Dorsolateral prefrontal cortex (tissue), 122 donors: ENCODE measurements at places on chromosomes 11 and 22.

DNA sequence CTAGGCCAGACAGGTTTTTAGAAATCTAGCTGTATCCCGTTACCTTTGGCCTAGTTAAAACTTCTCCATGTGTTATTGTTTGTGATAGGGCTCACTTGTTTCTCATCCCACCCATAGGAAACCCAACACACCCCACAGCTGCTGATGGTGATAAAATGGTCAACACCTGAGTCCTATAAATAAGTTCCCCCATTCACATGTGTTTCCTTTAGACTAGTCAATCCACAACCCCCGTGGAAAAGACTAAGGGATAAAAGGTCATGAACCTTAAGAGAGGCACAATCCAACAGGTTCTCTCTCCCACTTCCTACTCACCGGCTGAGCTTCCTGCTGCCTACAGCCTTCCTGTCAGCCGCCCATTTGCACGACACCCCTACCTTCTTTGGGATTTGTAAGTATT lies 768.4 kb downstream of the JRKL start:
- DNase-seq: no peak

- DNase-seq: no peak
Observed at GRCh38 chr11:18171377-18172000, 1.1 kb upstream of the MRGPRX4 start.

DNA sequence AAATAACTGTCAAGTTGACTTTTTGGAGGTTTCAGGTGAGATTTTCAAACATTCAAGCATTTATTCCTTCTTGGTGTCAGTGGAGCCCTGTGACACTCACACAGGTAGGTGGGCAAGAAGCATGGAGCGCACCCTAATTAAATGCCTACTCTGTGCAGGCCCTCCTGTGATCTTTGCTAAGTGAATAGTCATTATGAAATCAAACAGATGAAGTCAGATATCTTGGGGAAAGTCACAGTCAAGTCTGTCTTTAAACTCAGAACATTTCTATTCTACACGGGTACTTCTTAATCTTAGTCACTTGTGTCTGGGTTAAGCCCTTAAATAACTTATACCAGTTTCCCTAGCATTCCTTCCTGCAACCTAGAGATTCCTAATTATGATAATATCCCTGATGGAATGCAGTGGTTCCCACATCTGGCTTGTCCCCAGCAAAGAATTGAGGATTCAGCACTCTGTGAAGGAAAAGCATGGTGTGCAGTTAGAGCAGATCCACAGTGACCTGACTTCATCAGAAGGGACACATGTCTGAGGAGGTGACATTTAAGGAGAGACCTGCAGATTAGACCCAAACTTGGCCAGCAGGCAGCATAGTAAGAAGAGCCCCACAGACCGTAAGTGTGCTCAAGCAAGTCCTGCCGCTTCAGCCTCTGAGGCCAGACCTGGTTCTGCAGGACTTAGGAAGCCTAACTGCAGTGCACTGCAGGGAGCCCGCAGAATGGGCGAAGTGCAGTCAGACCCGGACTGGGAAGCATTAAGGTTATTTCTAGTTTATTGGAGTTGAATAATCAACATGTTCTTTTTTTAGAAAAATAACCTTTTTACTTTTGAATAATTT lies 85.3 kb upstream of the GAL start:
- no peak for DNase-seq

GRCh38 chr11:62546244-62546928 lies at the start of gene AHNAK:
Gene AHNAK (minus strand): TSS chr11:62546806. CDS start chr11:62536098, 10,708 bp downstream.
- no peak for DNase-seq

GRCh38 chr11:69839516-69839915 lies 20.3 kb upstream of the FGF3 start:
- DNase-seq: no peak

GRCh38 chr11:2134022-2135010 lies 4.9 kb downstream of the IGF2 start:
- DNase-seq: no peak

DNA sequence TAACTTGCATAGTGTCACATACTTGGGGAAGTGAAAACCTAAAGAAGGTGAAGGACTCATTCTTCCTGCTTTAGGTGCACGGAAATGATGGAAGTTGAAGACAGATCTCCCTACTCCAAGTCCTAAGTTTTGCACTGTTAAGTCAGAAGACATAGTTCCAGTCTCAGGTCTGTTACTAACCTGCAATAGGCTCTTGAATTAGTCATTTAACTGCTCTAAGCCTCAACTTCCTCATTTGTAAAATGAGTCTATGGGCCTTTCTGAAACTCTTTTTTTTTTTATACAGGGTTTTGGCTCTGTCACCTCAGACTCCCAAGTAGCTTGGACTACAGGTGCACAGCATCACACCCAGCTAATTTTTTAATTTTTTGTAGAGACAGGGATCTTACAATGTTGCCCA lies 30.8 kb upstream of the POU2AF1 start:
- DNase-seq: no peak

DNA sequence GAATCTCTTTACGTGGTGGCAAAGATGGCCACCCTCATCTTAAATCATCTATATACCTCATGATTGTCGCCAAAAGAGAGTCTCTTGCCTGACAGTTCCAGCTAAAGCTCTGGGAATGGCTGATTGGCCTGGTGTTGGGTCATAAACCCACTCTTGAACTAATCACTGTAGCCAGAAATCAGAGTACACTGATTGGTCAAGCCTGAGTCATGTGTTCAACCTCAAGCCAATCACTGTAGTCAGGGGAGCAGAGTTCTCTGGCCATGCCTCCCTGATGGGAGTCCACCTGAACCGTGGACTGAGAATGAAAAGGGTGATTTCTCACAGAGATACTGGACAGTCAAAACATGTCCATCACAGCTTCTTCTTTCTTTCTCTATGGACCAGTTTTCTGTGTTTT lies 45.8 kb downstream of the RCN1 start:
- no peak for DNase-seq

- no peak for DNase-seq
Observed at GRCh38 chr22:49620003-49620556, 207.6 kb downstream of the BRD1 start.

- no peak for DNase-seq
Observed at GRCh38 chr11:122851366-122851966, 13.2 kb downstream of the CRTAM start.

DNA sequence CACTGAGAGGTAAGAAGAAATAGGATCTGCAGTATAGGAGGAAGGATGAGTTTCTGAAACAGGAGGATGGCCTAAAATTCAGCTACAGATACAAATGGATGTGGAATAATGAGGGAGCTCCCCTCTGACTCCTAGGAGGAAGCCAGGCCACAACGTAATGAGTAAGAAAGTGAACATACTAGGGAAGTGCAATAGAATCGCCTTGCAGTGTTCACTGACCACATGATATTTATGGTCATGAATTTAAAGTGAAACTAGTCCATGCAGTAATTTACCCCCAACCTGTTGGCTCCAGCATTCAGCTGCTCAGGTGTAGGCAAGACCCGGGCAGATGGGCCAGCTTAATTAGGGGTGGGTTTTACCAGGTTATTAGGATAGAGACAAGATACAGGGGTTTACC lies 101.7 kb downstream of the DEUP1 start:
- no peak for DNase-seq

DNA sequence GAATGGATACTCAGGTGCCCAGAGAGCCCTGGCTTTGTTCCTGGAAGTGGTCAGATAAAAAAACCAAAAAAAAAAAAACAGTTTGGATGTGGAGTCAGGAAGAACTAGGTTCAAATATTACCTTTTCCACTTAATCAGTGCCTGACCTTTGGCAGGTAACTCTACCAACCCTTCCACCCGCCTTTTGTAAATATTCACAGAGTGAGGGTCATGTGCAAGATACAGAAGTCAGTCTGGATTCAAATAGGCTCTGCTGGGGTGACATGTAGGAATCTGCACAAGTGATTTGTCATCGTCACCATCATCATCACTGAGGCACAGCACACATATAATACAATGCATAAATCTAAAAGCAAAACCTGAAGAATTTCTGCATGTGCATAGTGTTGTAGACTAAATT lies 490.7 kb downstream of the MIAT start:
- DNase-seq: no peak

GRCh38 chr11:9784602-9785315 lies 120.9 kb downstream of the SWAP70 start:
- DNase-seq: no peak

- peak; percentile 72 for DNase-seq
Observed at GRCh38 chr11:130369141-130369691, 54.5 kb upstream of the ZBTB44 start.

DNA sequence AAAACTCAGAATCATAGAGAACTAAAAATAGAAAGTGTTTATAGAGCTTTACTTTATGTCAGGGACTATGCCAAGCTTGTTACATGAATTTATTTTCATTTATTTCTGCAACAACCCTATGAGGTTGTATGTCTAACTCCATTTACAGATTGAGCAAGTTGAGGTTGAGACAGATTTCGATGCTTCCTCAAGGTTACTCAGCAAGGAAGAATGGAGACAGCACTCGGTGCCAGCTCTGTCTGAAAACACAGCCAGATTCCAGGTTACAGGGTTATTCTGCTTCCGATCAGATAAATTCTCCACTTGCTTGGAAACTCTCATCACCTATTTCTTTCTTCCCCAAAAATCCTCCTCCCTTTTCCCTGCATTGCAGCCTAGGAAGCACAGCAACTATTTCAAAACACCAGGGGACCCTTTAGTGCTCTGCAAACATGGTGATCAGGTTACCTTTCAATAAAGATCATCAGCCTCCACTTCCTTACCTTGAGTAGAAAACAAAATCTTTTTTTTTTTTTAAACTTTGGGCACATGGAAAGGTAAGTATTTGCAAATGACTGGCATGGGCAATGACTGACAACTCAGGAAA lies 7.0 kb downstream of the MMP3 start:
- DNase-seq: no peak

DNA sequence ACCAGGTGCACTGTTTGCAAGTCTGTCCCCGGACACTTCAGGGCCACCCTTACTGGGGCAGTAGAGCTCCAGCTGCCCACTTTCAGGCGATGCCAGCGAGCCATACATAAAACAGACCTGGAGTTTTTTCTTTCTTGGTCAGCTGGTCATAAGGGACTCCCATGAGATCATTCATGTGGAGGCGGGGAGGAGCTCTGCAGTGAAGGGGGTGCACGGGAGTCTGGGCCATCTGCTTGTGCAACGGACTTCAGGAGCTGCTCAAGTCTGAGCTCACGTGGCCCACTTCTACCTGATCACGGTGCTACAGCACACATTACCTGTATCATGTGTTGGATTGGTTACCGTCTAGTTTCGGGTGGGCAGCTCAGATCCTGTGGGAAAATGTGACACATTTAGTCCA lies 9.2 kb upstream of the MRGPRF start:
- no peak for DNase-seq

DNA sequence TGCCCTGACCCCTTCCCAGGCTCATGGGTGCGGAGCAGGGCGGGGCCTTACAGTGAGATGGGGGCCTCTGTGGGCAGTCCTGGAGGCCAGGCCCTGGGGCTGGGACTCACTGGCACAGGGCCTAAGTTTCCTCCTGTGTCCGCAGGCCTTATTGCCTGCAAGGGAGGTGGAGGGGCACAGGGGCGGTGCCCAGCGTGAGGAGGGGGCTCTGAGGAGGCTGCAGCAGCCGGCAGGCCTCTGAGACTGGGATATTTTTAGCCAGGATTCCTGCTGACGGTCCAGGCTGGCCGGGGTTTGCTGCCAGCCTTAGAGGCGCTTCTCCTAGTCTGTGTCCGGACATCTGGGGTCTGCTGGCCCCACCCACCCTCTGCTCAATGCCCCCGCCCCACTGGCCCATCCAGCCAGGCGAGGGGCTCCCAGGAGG lies 5.7 kb upstream of the RTN4R start:
- no peak for DNase-seq

GRCh38 chr11:12291766-12292165 lies 85.6 kb upstream of the PARVA start:
- no peak for DNase-seq

DNA sequence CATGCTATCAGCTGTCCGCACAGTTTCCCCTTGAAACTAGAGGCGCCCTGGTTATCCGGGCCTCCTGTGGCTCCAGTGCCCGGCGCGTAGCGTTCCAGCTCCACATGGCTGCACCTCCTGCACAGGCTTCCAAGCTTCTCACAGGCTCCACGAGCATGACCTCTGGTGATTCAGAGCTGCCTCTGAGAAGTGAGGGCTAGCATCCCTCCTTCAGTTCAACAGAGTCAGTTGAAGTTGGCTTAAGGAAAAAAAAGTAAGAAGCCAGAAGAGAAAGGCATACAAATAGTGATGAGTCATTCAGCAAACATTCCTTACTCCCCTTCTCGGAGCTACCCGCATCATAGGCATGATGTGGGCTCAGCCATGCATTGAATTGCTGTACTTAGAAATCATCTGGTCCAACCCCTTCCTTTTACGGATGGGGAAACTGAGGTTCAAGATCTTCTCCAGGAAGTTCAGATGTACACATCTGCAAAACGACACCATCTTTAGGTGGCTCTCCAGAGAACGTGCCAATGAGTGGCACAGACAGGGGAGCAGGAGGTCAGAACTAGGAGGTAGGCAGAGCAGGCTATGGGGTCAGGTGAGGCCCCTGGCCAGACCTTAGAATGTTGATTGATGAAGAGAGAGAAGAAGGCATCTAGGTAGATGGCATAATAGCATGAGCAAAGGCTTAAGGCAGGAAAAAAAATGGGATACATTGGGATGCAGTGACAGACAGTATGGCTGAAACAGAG lies 216.3 kb upstream of the TBCEL start:
- DNase-seq: no peak

DNA sequence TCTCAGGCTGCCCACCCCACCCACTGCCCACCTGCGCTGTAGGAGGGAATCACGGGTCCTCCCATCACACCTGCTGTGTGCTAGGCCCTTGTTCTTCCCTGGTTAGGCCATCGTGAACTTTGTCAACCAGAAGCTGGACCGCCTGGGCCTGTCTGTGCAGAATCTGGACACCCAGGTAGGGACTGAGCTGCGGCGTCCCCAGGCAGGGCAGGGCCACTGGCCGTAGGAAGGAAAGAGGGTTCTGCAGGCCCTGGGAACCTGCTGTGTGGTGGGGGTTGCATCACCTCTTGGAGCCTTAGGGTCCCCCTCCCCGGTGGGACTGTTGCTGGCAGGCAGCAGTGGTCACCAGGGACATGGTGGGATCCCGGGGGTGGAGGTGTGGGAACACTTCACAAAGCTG lies 15.5 kb downstream of the PARVG start:
- DNase-seq: no peak

DNA sequence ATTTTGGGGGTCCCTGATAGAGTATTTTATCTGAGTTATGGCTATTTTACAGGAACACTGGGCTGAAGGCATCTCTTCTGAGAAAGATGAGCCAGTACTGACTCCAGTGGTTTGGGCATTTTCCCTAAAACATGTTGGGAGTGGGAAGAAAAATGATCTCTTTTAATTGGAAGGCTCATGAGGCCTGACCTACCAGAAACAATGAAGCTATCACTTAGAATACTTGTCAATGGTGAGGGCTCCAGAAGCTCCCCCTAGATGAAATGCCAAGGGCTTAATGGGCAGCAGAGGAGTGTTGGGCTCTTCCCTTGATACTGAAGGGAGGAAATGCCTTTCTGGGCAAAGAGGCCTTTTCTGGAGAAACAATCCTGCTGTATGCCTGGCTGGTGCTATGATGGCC lies 63.5 kb upstream of the BDNF start:
- DNase-seq: no peak

- DNase-seq: no peak
Observed at GRCh38 chr11:104813532-104813931, 84.7 kb downstream of the CASP12 start.

GRCh38 chr22:41731609-41732008 lies 32.3 kb downstream of the MEI1 start:
- DNase-seq: no peak
